ENCODE measurements at places on chromosomes 6 and 20. TPM values are rescaled to one million over a fixed set of nuclear protein-coding genes. Genes with fewer than 3 reads are reported as not detected.

CGA gene
- polyA plus RNA-seq = 0.38 TPM

GRCh38 chr6:125957391-125957693 lies 772 bp downstream of the HINT3 start:
- no peak for DNase-seq

DNA sequence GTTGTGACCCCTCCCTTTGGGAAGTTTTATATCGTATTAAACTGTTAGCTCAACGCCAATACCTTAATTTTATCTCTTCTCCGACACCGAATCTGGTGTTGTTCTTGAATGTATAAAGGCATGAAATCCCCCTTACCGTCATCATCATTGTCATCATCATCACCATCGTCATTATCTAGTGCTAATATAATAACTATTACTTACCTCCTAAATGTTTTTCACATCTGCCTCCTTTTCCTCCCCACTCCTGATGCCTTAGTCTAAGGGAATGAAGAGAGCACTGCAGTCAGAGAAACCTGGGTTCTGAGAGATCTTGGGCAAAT lies 677 bp upstream of the ZBTB24 start:
- no peak for DNase-seq

- no peak for DNase-seq
Observed at GRCh38 chr20:46017272-46017671, 8.6 kb downstream of the MMP9 start.

SLA2 gene
- polyA plus RNA-seq = 0.18 TPM

- DNase-seq = no peak
Observed at GRCh38 chr6:74284284-74284683, 588.3 kb downstream of the CD109 start.

NOX3 gene
- polyA plus RNA-seq = 1.6 TPM

PRSS35 gene
- 44.3 TPM for polyA plus RNA-seq

- DNase-seq = no peak
Observed at GRCh38 chr6:169621311-169621710, 80.5 kb downstream of the WDR27 start.

GRCh38 chr6:166866839-166867637 lies 89.3 kb downstream of the RNASET2 start:
- no peak for DNase-seq

GRCh38 chr6:87213364-87213763 lies 58.0 kb downstream of the ZNF292 start:
- DNase-seq = no peak

KIF25 gene
- 0.76 TPM for polyA plus RNA-seq

PACSIN1 gene
- 0.57 TPM for polyA plus RNA-seq

- no peak for DNase-seq
Observed at GRCh38 chr6:160198606-160199211, 59.9 kb downstream of the SLC22A2 start.

DNA sequence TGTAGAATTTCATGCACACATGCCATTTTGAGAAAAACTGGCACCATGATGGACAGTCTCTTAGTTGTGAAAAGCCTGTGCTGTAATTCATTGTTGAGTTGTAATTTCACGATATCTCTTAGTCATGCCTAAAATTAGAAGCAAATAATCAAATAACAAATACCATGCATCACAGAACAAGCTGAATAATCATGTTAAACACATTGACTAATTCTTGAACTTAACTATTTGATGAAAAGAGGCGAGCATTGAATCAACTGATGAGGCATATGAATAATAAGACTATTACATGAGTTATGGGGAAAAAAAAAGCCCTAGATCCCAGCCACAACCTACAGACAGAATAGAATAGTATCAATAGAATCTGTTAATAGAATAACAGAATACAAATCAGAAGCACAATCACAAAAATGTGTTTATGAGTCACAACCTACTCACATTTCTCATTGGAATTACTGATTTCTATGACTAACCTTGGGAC lies 14.2 kb upstream of the RNF217 start:
- DNase-seq = no peak

HSPA1L gene
- polyA plus RNA-seq = 3.8 TPM

DNA sequence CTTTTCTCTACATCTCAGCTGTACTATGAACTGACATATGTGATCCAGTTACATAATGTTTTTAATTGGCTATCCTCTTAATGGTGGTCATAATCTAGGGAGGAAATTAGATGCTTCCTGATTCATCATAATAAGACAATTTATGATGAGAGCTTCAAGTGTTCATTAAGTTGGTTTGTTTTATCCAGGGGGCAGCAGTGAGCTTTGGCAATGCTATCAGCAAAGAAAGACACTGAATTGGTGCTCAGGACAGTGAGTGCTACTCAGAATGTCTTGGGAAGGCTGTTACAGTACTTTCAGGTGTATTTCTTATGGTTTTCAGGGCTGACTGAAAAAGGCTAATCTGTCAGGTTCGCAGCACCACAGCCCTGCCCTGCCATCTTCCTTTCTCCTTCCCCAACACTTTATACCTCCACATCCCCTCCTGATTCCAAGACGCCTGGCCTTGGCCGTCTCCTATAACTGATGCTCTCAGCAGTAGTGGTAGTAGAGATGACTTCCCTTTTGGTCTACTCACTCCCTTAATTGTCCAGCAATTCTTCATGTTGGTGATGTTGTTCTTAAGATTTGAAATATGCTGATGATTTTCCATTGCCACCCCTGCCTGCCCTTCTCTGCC lies 67.0 kb upstream of the TNFAIP3 start:
- no peak for DNase-seq

PNLDC1 gene
- polyA plus RNA-seq = 0.07 TPM

SLC2A4RG gene
- 73.0 TPM for polyA plus RNA-seq

DNA sequence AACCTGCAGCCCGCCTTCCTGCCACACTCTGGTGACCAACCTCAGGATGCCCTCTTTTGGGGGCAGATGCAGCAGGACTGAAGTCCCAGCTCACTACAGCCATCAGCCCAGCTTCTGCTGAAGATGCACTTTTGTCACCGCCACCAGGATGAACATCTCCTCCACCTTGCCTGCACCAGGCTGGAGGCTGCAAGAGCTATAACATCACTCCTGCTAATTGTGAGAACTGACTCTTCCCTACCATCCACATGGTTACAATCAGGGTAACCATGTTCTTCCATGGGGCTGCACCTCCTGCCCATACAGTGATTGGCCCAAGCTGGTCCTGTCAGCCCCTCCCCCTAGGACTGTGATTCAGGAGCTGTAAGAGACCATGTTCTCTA lies 2.0 kb upstream of the ACTL10 start:
- no peak for DNase-seq

Measured in left kidney (tissue), 8 donors.